ENCODE measurements at places on chromosomes 12 and 14.

DNA sequence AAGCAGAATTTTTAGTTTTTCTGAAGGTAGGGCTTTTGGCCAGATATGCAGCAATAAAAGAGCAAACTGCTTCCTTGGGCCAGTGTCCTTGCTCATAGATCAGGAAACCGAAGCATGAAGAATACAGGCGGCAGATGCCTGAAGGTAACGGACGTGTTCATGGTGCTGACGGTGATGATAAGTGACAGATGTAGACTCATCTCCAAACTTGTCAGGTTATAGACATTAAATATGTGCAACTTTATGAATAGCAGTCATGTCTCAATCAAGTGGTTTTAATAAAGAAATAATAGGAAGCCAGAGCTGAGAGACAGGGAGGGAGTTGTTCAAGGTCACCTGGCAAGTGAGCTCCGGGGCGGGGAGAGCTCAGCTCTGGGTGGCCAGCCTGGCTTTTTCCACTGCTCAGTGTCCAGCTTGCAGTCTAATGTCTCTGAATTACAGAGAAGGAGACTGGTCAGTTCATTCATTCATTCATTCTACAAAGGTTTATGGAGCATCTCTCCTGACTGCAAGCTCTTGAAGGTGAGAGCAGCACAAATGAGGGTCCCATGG, 1.0 kb downstream of the SERPINA5 start:
- no peak for DNase-seq

GRCh38 chr12:57632073-57632957, 686 bp downstream of the B4GALNT1 start:
- no peak for DNase-seq

GRCh38 chr12:94099632-94100031, 48.7 kb upstream of the PLXNC1 start:
- no peak for DNase-seq

GRCh38 chr14:67582061-67582460, 18.0 kb downstream of the PIGH start:
- no peak for DNase-seq

- DNase-seq = no peak
Measured at GRCh38 chr12:23169012-23169695, 544.2 kb downstream of the ETNK1 start.

DNA sequence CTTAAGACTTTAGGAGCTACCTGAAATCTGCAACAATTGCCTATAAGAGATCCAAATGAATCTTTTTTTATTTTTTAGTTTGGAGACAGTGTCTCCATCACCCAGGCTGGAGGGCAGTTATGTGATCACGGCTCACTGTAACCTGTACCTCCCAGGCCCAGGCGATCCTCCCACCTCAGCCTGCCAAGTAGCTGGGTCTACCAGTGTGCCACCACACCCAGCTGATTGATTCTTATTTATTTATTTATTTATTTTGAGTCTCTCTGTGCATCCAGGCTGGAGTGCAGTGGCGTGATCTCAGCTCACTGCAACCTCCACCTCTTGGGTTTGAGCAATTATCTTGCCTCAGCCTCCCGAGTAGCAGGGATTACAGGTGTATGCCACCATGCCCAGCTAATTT, 26.1 kb downstream of the STK38L start:
- no peak for DNase-seq

GRCh38 chr14:73457041-73457923, 1.1 kb downstream of the NUMB start:
- DNase-seq = peak; percentile 33

DNA sequence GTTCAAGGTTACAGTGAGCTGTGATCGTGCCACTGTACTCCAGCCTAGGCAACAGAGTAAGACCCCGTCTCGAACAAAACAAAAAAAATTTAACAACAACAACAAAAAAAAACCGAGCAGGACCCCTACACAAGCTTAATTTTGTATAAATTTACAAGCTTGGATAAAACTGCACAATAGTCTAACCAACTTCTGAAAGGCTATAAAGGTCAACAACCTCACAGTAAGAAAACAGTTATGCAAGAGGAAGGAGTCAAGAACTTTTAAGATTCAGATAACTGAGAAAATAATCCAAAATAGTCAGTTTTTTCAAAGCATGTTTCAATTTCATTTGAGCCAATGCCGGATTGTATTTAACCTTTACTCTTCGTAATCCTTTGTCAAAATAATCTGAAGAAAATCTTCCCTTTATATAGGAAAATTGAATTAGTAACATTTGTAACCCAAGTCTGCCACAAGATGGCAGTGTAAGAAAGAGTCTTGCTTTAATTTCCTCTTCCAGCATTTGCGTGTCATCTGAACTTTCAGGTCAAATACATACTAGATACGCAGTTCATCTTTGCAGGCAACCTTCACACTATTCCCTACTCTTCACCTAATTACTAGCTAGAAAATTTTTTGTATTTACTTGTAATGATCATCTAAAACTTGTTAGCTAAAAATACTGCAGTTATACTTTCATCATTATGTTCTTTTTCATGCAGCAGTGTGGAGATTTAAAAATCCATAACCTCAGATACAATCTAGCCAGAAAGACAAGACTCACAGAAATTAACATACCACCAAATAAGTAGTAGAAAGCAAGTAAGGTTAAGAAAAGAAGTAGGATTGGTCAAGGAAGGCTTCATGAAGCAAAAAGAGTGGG, 5.8 kb downstream of the CCNB1IP1 start:
- DNase-seq = no peak

GRCh38 chr14:75125617-75126016, 1.2 kb downstream of the NEK9 start:
- DNase-seq = no peak

- DNase-seq = no peak
Measured at GRCh38 chr12:45732250-45732649, 2.7 kb downstream of the ARID2 start.

DNA sequence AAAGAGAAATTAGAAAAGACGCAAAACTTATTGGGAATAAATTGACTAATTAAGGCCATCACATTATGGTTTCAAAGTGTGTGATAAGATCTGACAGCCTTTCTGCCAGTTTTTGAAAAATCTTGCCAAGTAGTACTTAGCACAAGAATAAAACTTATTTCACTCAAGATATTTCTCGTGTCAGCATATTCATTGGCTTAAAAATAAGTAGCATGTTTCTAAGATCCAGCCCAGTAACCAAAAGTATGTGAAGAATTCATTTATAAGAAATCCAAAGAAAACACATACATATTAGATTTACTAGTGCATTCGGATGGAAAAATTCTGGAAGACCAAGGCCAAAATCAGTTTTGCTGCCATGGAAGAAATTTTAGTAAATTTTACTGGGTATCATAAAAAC, 1135.0 kb downstream of the GALC start:
- no peak for DNase-seq

DNA sequence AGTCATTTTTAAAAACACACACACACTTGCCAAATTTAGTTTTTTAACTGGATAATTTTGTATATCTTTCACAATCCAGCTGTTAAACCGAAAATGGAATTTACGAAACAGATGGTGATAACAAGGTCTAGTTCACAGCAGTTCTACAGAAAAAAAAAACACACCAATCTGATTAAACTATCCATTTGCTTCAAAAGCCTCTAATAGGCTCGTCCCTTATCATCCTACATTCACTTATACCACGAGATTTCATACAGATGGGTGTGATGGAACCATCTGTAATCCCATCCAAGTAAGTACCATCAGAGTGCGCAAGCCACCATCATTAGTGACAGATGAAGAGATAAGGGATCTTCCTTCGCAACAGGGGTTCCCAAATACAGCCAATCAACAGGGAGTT, 20.1 kb downstream of the GCH1 start:
- DNase-seq = no peak

- no peak for DNase-seq
Measured at GRCh38 chr12:19886065-19886464, 446.8 kb downstream of the AEBP2 start.

DNA sequence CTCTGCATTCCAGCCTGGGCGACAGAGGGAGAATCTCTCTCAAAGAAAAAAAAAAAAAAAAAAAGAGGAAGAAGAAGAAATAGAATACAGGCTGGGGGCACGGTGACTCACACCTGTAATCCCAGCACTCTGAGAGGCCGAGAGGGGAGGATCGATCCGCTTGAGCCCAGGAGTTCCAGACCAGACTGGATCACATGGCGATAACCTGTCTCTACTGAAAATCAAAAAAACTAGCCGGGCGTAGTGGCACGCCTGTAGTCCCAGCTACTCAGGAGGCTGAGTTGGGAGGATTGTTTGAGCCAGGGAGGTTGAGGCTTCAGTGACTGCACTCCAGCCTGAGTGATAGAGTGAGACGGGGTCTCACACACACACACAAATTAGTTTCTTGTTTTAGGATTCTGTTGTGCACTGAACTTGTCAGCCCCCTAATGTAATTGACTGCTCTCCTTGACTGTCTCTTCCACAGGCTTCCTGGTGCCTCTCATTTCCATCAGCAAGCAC, 963 bp upstream of the TINF2 start:
- no peak for DNase-seq

DNA sequence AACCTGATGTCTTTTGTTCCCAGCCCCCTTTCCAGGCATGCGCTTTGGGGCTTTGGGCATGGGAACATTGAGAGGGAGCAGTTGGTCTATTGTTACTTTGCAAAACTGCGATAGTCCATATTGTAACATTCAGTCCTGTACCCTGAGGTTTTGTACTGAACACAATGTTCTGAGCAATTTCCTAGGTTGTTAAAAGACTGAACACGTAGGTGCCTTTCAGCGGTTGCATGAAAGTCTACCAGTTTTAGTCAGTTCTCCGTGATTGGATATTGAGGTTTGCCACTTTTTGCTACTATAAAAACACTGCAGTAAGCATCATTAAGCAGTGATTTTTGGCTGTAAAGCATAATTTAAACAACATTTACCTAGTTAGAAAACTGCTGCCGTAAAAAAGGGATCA, 20.1 kb downstream of the NGB start:
- DNase-seq = no peak

GRCh38 chr14:72443991-72444441, 449.9 kb downstream of the DPF3 start:
- no peak for DNase-seq

DNA sequence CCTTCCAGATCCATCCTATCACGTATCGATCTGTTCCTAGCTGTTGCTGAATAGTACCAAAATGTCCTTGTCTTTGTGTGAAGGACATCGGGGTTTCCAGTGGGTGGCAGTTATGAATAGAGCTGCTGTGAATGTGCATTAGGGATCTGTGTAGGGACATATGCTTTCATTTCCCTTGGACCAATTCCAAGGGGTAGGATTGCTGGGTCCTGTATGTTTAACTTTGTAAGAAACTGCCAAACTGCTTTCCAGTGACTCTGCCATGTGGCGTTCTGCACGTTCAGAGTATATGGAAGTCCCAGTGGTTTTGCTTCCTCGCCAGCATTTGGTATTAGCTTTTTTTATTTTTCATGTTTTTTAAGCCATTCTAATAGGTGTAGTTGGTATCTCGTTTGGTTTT, 28.6 kb downstream of the PACS2 start:
- DNase-seq = no peak

GRCh38 chr14:105315211-105315721, 718 bp downstream of the PACS2 start:
- peak; percentile 51 for DNase-seq

DNA sequence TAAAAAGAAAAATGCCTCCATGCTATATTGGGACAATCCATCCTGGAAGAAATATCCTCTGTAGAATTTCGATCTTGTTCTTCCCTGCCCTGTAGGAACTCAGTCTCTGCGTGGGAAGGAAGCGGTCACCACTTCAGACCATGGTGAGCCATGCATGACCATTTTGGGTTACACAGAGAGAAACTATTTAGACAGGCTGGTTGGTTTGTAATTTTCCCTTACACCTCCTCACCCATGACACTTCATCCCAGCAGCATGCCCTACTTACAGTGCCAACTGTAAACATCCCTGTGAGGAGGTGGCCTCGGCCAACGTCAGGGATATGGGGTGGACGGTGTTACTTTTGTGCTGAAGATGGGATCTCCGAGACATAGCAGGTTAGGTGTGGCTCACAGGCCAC, 121.4 kb downstream of the SMOC1 start:
- no peak for DNase-seq

DNA sequence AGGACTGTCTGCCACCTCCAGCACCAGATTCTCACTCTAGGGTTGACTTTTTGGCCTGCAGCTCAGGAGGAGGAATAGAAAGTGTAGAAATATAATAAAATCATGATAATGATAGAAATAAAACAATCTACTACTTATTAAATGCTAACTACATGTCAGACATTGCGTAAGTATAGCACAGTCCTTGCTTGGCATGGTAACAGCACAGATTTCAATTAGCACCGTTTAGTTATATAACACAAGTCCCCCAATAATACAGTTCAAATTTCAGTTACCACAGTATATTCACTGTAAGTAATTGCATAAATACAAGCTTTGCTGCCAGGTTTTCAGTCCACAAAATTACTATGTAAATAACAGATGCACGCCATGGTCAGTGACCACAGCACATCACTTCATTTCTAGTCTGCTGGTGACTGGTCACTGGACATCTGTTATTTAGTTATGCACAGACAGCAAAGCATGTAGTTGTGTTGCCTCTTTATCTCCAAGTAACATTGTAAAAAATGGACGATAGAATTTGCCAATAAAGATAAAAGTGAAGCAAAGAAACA, 6.5 kb upstream of the GLT8D2 start:
- no peak for DNase-seq

GRCh38 chr14:61603736-61604135, 91.6 kb upstream of the HIF1A start:
- no peak for DNase-seq

DNA sequence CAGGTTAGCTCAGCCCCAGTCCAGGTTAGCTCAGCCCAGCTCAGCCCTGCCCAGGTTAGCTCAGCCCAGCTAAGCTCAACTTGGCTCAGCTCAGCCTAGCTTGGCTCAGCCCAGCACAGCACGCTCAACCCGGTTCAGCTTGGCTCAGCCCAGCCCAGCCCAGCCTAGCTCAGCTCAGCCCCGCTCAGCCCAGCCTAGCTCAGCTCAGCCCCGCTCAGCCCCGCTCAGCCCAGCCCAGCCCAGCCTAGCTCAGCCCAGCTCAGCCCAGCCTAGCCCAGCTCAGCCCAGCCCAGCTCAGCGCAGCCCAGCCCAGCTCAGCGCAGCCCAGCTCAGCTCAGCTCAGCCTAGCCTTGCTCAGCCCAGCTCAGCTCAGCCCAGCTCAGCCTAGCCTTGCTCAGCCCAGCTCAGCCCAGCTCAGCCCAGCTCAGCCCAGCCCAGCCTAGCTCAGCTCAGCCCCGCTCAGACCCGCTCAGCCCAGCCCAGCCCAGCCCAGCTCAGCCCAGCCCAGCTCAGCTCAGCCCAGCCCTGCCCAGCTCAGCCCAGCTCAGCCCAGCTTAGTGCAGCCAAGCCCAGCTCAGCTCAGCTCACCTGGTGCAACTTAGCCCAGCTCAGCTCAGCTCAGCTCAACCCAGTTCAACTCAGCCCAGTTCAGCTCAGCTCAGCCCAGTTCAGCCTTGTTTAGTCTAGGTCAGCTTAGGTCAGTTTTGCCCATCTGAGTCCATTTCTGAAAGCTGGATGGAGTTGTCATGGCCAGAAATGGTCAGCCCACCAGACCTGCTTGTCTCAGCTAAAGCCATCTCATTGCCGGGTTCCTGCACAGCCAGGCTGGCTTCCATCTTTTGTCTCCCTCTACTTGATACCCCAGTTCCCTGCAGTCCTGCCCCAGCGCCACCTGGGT, 333.6 kb downstream of the TMEM121 start:
- peak; percentile 46 for DNase-seq

GRCh38 chr12:57795354-57795753, 12.8 kb downstream of the TSFM start:
- DNase-seq = no peak

Data from activated CD4-positive, CD25-positive, alpha-beta regulatory T cell treated with anti-CD3 and anti-CD28 coated beads, Interleukin-2, amount 50 U/mL, for 72 hours (primary cell).